ENCODE measurements at places on chromosomes 2 and 18.

DNA sequence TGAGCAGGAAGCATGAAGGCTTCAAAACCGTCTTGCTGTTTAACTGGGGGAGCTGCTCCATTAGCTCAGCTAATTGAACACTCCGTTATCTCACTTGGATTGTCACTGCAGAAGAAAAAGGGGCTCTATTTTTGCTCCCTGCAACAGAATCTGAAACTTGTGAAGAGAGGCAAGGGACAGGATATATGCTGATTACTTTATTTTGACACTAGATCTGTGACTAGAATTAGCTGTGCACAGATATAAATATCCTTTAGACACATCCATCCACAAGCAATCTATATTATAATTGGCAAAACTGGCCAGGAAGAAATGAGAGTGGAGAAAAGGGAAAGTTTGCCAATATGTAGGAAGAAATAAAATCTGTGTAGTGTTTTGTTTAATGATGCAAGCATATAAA lies 700.1 kb upstream of the CHAC2 start:
- DNase-seq: no peak

GRCh38 chr2:8685697-8686358 lies 4.0 kb downstream of the ID2 start:
- DNase-seq: peak; percentile 78

DNA sequence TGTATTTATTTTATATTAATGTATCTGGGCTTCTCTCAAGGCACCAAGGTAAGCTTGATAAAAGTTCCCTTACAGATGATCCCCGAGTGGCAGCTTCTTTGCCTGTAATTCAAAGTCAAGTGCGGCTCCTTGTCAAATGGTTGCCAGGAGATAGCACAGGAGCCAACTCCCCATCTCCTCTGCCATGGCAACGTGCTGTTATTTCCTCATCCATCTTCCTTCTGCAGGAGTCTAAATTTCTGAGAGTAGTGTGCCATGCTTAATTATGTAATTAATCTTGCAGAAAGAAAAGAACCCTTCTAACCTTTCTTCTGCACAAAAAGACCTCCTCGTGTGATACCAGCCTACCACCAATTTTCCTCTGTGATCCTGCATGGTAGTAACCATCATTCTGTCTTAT lies 46.2 kb upstream of the ACMSD start:
- DNase-seq: no peak

DNA sequence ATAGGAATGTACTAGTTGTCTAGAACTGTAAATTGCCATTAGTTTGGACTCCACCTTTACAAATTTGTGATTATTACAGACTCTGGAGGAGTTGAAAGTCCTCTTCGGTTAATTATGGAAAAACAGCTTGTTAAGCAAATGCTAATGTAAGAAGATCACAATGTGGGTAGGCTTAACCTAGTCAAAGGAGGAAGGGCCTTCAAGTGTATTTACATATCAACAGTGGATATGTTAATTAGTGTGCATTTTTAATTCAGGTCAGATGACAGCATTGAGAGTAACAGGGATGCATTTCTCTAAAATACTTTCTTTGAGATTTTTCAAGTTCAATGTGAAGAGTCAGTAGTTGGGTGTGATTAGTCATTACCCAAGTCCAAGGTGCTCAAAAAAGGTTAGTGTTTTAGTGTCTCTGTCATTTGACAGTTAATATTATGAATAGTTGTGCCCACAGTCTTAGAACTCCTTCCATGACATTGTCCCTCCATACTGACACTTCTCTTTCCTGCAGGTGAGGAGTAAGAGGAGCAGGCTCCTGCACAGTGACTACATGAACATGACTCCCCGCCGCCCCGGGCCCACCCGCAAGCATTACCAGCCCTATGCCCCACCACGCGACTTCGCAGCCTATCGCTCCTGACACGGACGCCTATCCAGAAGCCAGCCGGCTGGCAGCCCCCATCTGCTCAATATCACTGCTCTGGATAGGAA lies 28.0 kb downstream of the CD28 start:
- no peak for DNase-seq

DNA sequence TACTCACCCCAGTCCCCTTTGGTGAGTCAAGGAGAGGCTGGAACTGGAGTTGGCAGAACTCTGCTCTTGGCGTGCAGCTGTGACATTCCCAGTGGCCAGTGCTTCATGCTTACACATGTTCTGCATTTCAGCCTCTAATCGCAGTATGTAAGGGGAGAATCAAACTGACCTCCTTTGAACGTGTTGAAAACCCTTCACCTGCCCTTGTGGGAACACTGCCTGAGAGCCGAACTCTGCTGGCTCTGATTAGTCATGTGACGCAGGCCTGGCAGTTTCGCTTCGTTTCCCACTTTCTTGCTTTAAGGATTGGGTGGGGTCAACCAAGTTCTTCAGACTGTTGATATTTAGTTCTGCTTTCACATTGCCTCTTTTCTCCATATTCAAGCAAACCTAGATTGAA lies 173.8 kb upstream of the BCL2L11 start:
- no peak for DNase-seq

DNA sequence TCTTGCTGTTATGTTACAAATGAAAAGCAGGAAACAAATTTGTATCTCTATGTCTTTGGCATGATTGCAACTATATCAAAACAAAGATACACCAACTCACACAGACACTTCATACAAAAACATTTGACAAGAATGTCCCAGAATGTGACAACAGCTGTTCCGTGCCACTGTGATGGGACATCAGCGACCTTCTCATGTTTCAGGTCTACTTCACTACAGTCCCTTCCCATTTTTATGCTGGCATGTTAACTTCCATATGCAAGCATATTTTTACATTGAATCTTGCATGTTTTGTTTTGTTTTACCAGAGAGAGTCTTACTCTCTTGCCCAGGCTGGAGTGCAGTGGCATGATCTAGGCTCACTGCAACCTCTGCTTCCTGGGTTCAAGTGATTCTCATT lies 71.2 kb downstream of the STK25 start:
- DNase-seq: no peak

DNA sequence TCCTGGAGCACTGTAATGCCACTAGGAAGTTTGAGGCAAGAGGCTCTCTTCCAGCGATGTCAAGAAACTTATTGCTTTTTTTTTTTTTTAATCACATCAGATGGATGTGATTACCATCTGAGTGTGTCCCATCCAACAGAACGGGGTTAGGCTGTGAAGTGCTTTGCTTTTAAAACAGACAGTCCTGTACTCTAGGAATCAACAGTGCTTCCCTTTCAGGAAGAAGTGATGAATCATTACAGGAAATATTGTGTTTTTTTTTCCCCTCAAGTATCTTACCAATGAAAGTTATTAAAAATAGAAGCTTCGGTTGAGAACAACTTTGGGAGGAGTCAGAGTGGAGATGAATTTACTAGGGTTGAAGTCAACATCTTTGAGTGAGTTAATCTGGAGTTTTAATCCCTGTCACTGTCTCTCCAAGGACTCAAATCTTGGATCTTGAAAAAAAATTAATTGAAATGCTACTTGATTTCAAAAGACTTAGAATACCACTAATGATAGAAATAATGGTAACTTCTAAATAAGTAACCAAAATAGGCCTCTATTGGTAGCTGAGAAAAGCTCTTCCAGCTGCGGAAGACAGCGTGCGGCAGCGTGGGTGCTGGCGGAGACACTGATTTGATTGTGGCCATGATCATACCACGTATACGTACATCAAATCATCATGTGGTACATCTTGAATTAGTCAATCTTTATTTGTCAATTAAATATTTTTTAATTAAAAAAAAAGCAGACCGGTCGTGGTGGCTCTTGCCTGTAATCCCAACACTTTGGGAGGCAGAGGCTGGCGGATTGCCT lies 45.5 kb downstream of the GATA6 start:
- no peak for DNase-seq

- DNase-seq: no peak
Measured at GRCh38 chr2:17441055-17441771, 77.0 kb downstream of the RAD51AP2 start.

GRCh38 chr2:196063773-196064172 lies 4.9 kb downstream of the DNAH7 start:
- DNase-seq: no peak

DNA sequence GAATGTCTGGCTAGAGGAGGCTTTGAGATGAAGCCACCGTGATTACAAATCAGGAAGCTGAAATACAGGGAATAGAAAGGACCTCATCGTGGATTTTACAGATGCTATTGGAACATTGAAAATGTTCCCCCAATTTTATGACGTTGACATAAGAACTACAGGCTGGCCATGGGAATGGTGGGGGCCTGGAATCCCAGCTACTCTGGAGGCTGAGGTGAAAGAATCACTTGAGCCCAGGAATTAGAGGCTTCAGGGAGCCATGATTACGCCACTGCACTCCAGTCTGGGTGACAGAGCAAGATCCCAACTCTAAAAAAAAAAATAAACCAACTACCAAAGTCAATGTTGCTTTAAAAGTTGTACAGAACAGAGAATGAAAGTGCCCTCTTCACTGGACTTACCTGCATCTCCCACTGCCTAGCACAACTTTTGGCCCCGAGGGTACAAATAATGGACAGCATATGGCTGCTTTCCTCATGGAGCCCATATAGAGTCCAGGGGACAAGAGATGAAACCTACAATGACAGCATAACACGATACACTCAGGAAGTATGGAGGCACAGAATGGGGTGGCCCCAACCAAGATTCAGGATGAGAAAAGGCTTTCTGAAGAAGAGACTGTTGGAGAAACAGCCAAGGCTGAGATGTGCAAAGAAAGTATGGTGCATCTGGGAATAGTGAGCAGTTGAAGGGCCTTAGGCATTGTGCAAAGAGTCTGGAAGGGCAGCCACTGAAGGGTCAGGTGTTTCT lies 254.8 kb downstream of the MYCN start:
- DNase-seq: no peak

- DNase-seq: no peak
Measured at GRCh38 chr18:41864216-41864615, 90.8 kb upstream of the PIK3C3 start.

DNA sequence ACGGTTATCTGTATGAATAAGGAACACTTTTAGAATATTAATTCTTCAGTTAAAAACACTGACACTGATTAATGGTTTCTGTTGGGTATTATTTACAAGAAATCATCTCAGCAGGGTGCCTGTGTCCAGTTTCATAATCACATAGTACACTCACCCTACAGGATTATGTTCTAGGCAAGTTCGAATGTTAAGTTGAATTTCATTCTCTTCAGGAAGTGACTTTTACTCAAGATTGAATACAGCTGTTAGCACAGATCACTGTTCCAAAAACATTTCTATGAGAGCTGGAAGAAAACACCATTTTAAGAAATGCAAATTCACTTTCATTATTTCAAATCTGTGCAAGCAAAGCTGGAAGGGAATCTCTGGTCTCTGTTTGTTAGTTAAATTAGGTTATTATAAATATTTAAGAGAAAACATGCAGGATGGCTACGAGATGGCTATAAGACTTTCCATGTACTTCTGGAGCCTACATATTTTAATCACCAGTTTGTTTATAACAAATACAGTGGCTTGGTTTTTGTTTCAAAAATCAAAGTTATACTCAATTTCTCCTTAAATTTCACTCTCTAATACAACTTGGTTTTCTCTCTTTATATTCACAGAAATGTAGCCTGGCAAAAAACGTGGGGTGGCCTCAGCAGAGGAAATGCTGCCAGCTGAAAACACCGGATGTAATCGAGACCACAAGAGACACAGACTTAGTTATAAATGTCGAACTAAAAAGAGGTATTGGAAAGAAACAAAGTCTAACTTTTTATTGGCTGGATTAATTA lies 65.8 kb downstream of the RBMS1 start:
- DNase-seq: no peak

GRCh38 chr2:73970141-73970803 lies 14.4 kb upstream of the TET3 start:
- no peak for DNase-seq

- no peak for DNase-seq
Measured at GRCh38 chr2:168678153-168678853, 124.1 kb upstream of the NOSTRIN start.

DNA sequence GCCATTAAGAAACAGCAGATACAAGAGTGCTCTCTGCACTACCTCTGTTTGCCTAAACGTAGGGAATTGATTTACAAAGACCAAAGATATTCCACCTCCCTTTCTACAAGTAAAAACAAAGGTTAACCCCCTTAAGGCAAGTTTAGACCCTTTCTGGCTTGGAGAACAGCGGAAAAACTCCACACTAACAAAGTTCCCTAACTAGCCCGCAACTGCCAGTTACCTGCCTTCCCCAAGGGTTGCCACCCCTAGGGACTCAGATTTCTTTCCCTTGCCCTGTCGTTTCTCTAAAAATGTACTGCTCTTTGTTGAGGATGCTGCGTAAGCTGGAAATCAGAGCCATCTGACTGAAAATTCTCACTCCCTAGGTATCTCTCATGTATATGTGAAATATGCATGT lies 627.5 kb upstream of the SOX11 start:
- no peak for DNase-seq

DNA sequence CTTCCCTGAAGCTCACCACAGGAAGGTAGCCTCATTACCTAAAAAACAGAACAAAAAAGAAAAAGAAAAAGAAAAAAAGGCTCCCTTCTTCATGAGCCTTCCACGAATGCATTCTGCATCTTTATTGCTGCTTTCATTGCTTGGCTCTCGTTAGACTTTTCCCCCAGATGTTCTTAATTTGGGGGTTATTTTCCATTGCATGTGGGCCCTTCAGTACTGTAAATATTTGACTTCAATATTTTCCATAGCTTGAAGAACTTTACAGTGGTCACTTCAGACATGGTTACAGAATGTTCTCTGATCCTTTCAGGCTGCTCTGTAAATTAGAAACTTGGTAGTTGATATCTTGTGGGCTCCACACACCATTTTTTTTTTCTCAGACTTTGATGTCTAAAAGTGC lies 65.6 kb upstream of the COPS8 start:
- DNase-seq: no peak

DNA sequence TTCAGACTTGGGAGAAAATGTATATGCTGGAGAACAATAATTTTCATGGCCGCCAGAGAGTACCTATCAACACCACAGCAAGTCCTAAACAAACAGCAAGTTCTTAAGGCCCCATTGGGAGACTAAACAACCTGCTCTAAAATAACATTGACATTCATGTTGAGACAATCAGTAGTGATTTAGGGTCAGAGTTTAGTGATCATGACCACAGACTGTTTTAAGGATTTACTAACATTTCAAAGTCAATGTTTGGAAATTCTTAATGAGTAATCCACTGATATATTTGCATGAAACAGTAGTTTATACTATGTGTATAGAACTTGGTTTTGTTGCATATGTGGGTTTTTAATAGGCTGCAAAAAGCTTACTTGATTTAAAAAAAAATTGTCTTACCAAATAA lies 34.7 kb downstream of the RASGRP3 start:
- no peak for DNase-seq

Data from uterus (tissue), 4 donors.